ENCODE measurements at places on chromosomes 2 and 18.

GRCh38 chr2:69226903-69227302 is 160.1 kb downstream of the GFPT1 start:
- H3K4me3 ChIP-seq: no peak overlapping the region
- no peak overlapping the region for H3K27ac ChIP-seq
- H3K4me1 ChIP-seq: no peaks in the 10 kb centered on the region
- peaks cover 13% of the 10 kb centered on the region for H3K27me3 ChIP-seq
- DNase-seq: no peak

DNA sequence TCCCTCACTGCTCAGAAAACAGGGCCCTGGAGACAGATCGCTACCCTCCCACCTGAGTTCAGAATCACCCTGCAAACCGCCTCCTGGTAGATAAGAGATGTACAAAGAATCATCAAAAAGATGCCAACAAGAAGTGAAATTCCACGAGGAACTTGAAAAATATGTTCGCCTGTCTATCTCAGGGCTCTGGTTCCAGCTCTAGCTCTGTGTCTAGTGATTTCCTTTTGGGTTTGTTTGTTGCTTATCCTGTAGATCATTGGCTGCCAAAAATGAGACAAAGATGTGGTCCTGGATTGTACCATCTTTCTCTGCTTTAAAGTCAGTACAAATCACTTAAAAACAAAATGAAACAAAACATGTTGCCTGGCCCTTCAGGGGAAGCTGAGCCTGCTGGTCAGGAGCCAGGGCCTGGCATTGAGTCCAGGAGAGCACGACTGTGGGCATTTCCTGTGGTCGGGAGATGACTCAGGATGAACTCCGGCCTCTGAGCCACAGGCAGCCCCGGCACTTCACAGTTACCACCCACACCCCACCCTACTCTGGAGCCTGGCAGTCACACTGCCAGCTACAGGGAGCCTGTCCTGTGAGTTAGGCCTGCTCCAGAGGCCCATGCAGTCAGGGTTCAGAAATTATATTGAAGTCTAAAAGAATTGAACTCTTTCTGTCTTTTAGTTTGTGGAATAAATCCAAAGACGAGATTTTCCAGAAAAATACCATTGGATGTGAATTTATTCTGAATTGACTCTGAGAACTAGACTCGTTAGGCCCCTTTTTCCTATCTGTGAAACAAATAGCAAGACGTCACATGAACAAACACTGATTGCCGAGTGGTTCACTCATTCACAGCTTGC is 8.0 kb upstream of the ITGB6 start:
- no peak overlapping the region for H3K27ac ChIP-seq
- peaks cover 4% of the 10 kb centered on the region for H3K27me3 ChIP-seq
- no peaks in the 10 kb centered on the region for H3K36me3 ChIP-seq
- H3K4me3 ChIP-seq: no peak overlapping the region

DNA sequence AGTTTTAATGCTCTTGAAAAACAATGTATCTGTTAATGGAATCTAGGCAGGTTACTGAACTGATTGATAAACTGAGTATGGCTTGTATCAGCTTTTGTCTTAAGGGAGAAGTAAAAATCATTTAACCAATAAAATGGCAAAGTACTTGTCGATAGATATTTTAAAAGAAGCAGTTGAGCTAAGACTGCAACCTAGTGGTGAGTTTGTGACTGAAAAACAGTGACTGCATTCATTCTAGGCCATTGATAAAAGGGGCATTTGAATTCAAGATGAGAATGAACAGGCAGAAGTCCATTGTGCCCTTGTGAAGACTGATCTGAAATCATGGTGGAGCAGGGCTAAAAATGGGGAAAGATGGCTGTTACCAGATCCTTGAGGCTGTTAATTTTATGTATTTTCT is 59.4 kb upstream of the MSTN start:
- no peaks in the 10 kb centered on the region for H3K27me3 ChIP-seq
- H3K4me3 ChIP-seq: no peak overlapping the region
- no peak for DNase-seq
- no peaks in the 10 kb centered on the region for H3K36me3 ChIP-seq
- H3K27ac ChIP-seq: no peak overlapping the region
- peaks cover 2% of the 10 kb centered on the region for H3K4me1 ChIP-seq

GRCh38 chr2:190380962-190381412 is 27.2 kb upstream of the MFSD6 start:
- peaks cover 3% of the 10 kb centered on the region for H3K27me3 ChIP-seq
- H3K4me1 ChIP-seq: no peaks in the 10 kb centered on the region
- H3K4me3 ChIP-seq: no peak overlapping the region
- H3K36me3 ChIP-seq: no peaks in the 10 kb centered on the region
- DNase-seq: no peak

- H3K36me3 ChIP-seq: no peaks in the 10 kb centered on the region
- no peak overlapping the region for H3K4me3 ChIP-seq
- DNase-seq: peak; percentile 76
Observed at GRCh38 chr2:162153608-162154224, 1.7 kb upstream of the GCG start.

DNA sequence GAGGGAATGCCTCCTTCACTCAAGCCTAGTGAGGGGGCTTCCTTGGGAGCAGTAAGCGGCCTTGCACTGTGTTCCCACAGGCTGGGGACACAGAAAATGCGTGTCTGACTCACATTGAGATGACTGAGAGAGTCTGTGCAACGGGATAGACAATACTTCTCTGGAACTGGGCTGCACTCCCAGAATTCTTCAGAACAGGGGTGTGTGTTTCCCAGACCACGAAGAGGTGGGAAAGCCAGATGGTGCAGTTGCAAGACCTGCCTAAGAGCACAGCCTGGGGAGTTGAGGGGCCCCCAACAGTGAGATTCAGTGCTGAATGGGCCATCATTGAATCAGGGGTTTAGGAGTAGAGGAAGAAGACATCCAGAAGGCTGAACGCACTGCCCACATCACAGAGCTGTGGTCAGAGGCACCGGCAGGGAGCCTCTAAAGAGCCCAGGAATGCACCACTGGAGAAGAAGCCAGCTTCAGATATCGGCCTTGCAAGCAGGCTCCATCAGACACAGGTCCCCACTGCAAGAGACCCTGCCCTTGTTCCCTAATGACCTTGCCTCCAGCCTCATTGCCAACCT is 36.6 kb upstream of the MRPL19 start:
- H3K4me1 ChIP-seq: peaks cover 4% of the 10 kb centered on the region
- H3K36me3 ChIP-seq: no peaks in the 10 kb centered on the region
- DNase-seq: no peak
- H3K27me3 ChIP-seq: peaks cover 27% of the 10 kb centered on the region
- no peak overlapping the region for H3K4me3 ChIP-seq

DNA sequence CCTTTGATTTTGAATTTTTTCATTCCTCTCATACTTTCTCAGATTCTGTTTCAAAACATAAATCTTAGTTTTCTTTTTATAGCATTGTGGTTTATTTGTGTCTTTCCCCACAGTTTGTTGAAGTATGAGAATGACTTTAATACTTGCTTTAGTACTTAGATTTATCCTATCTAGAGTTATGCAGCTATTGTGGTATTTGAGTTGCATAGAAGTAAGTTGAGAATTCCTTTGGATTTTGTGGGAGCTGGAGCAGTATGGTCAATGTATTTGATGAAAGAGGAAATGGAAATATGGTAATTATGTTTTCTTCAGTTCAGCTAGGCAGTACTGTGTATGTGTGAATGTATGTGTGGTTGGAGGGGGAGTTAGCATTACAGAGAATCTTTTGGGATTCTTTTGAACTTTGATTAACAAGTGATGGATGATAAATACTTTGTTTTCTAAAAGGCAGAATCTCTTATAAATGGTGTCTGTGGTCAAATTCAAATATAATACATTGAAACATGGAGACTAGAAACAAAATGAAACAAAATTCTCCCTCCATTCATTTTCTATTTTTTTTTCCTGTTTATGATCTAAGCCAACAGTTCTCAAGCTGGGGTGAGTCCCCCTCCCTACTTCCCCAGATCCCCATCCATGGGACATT is 3.0 kb downstream of the ACVR2A start:
- no peak for DNase-seq
- no peak overlapping the region for H3K4me3 ChIP-seq
- H3K27ac ChIP-seq: no peak overlapping the region
- peaks cover 2% of the 10 kb centered on the region for H3K36me3 ChIP-seq

DNA sequence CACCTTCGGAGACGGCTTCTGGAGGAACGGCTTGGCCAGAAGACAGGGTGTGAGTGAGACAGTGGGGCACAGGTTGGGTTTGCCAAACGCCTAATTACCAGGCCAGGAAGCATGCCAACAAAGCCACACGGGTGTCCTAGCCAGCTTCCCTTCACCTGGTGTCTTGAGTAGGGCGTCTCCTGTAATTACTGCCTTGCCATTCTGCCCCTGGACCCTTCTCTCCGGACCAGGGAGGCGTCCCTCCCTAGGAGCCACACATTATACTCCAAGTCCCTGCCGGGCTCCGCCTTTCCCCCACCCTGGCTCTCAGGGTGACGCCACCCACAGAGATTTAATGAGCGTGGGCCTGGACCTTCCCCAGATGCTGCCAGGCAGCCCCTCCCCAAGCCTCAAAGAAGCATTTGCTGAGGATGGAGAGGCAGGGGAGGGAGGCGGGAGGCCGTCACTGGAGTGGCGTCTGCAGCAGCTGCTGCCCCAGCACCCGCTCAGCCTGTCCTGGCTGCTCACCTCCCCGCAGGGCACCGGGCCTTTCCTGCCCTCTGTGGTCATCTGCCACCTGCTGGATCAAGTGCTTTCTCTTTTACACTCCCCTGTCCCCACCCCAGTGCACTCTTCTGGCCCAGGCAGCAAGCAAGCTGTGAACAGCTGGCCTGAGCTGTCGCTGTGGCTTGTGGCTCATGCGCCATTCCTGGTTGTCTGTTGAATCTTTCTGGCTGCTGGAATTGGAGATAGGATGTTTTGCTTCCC is 20.7 kb downstream of the FOSL2 start:
- peaks cover 51% of the 10 kb centered on the region for H3K4me1 ChIP-seq
- H3K27me3 ChIP-seq: no peaks in the 10 kb centered on the region
- no peak overlapping the region for H3K4me3 ChIP-seq

DNA sequence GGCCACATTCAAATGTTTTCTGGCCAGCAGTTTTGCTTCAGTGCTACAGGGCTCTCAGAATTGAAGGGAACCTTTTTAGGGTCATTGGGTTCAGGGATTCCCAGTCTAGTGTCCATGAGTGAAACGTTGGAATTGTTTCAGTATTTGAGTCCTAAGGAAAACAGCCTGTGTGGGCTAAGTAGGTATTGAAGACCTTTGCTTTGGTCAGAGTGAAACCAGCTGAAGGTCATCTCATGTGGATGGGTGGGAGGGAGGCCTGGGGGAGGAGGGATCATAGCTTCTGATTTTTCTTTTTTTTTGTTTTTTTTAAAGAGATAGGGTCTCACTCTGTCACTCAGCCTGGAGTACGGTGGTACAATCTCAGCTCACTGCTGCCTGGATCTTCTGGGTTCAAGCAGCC is 20.2 kb downstream of the B3GNT2 start:
- no peak for DNase-seq
- no peak overlapping the region for H3K27ac ChIP-seq
- peaks cover 75% of the 10 kb centered on the region for H3K36me3 ChIP-seq
- peaks cover 95% of the 10 kb centered on the region for H3K4me1 ChIP-seq
- H3K27me3 ChIP-seq: no peaks in the 10 kb centered on the region

GRCh38 chr18:45165871-45166270 is 449.4 kb upstream of the SLC14A2 start:
- H3K4me1 ChIP-seq: no peaks in the 10 kb centered on the region
- H3K27ac ChIP-seq: no peak overlapping the region
- no peak overlapping the region for H3K4me3 ChIP-seq
- peaks cover 11% of the 10 kb centered on the region for H3K27me3 ChIP-seq
- no peak for DNase-seq

DNA sequence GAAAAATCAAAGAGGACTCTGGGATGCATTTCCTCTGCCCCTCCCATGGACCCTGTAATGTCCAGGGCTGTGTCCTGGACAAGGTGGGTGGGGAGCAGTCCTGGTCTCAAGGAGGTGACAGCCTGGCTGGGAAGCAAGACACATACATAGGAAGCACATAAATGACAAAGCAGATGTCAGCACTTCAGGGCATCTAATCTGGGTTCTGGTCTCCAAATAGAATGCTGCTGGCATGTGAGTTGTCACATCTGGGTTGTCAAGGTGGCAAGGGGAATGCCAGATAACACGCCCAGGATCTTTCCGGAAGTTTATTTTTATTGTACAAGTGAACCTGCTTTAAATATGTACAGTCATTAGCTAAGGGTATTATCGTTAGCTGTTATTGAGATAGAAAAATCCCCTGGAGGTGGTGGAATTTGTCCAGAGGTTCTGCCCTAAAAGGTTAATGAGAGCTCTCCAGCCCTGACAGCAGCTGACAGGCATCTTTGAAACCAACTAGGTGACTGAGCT is 5.6 kb downstream of the IL1F10 start:
- peaks cover 7% of the 10 kb centered on the region for H3K27me3 ChIP-seq
- DNase-seq: no peak
- peaks cover 30% of the 10 kb centered on the region for H3K4me1 ChIP-seq
- no peak overlapping the region for H3K4me3 ChIP-seq
- no peak overlapping the region for H3K27ac ChIP-seq

- peak overlapping the region; percentile 30 for H3K27ac ChIP-seq
- H3K4me1 ChIP-seq: peaks cover 55% of the 10 kb centered on the region
- H3K4me3 ChIP-seq: no peak overlapping the region
- no peaks in the 10 kb centered on the region for H3K27me3 ChIP-seq
- DNase-seq: peak; percentile 40
Observed at GRCh38 chr2:230614913-230615332, 97.7 kb upstream of the CAB39 start.

DNA sequence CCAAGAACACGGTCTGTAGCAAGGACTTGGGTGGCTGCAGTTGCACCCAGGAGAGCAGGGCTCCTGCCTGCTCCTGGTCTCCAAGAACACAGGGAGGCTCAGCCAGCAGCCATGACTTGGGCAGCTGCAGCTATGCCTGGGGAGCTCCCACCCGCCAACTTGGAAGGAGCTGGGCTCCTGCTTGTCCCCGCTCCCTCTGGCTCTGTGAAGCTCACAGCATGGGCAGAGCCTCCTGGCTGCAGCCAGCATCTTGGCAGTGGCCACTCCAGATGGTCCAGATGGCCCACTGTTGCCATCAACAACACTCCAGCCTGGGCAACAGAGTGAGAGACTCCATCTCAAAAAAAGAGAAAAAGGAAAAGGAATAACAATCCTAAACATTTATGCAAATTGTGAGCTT is 5.2 kb downstream of the ZSCAN30 start:
- no peaks in the 10 kb centered on the region for H3K27me3 ChIP-seq
- H3K27ac ChIP-seq: no peak overlapping the region
- H3K4me3 ChIP-seq: no peak overlapping the region
- H3K4me1 ChIP-seq: peaks cover 12% of the 10 kb centered on the region

- H3K4me1 ChIP-seq: no peaks in the 10 kb centered on the region
- no peak overlapping the region for H3K4me3 ChIP-seq
- no peak overlapping the region for H3K27ac ChIP-seq
- H3K36me3 ChIP-seq: no peaks in the 10 kb centered on the region
Observed at GRCh38 chr18:9025091-9025838, 77.2 kb upstream of the NDUFV2 start.

GRCh38 chr2:164606557-164606956 is 14.7 kb downstream of the GRB14 start:
- no peaks in the 10 kb centered on the region for H3K4me1 ChIP-seq
- no peaks in the 10 kb centered on the region for H3K27me3 ChIP-seq
- no peak overlapping the region for H3K4me3 ChIP-seq
- H3K36me3 ChIP-seq: no peaks in the 10 kb centered on the region
- DNase-seq: no peak

- no peak for DNase-seq
- H3K4me1 ChIP-seq: no peaks in the 10 kb centered on the region
- no peak overlapping the region for H3K4me3 ChIP-seq
- no peaks in the 10 kb centered on the region for H3K36me3 ChIP-seq
Observed at GRCh38 chr18:72086421-72086820, 457.7 kb downstream of the CBLN2 start.

- DNase-seq: peak; percentile 52
- H3K4me1 ChIP-seq: peaks cover 9% of the 10 kb centered on the region
- no peaks in the 10 kb centered on the region for H3K36me3 ChIP-seq
Observed at GRCh38 chr2:222318026-222318711, 19.4 kb upstream of the PAX3 start.
